ENCODE measurements at places on chromosomes 5 and 9. TPM values are rescaled to one million over a fixed set of nuclear protein-coding genes. Genes with fewer than 3 reads are reported as not detected.

PTGR1 gene
- total RNA-seq: 18.9 TPM

DNA sequence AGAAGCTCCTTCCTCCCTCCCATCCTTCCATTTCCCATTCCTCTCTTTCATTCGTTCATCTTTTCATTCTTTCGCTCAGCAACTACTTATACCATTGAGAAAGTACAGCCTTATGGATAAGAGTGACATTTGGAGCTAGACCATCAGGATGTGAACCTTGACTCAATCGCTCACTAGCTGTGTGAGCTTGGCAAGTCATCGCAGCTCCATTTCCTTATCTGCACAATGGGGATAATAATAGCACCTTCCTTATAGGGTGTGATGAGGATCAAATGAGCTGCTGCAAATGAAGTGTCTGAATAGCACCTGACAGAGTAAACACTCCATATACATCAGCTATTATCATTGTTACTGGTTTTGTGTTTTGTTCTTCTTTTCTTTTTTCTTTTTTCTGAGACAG, 28.1 kb upstream of the SYNPO start:
- DNase-seq: no peak

DNA sequence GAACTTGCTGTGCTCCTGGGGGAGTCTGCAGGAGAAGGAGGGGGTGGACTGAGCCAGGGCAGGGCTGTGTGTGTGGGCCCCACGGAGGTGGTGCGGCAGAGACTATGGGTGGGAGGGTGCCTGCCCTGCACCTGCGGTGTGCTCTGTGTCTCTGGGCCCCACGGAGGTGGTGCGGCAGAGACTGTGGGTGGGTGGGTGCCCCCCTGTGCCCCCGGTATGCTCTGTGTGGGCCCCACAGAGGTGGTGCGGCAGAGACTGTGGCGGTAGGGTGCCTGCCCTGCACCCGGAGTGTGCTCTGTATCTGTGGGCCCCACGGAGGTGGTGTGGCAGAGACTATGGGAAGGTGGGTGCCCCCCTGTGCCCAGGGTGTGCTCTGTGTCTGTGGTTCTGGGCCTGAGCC, 103.7 kb downstream of the EHMT1 start:
- no peak for DNase-seq

GRCh38 chr5:14574891-14575508, 6.6 kb upstream of the OTULINL start:
- peak; percentile 94 for DNase-seq

All from body of pancreas (tissue), 4 donors.